ENCODE measurements at places on chromosomes 7 and 10.

DNA sequence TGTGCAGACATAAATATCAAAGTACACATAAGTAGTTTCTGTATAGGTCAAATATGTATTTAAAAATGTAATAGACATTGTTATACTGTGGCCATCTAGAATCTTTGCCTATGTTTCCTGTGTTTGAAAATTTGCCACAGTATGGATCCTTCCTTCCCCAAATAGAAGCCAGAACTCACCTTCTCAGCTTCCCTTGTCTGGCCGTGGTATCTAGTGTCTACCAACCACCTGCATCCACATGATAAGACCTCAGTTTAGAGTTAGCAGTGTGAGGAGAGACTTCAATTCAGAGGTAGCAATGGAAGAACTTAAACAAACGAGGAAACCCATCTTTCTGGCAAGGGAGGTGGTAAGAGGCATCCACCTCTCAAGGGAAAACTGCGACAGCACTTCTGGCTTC, 4.9 kb downstream of the TRDMT1 start:
- DNase-seq, result no peak

- no peak for DNase-seq
These were observed 11.2 kb downstream of the LAMB4 start for GRCh38 chr7:108118959-108119358.

- DNase-seq, result no peak
These were observed 192.6 kb upstream of the CCDC6 start for GRCh38 chr10:60098677-60099601.

GRCh38 chr7:17070231-17070708, 188.5 kb upstream of the AGR3 start:
- no peak for DNase-seq

- no peak for DNase-seq
These were observed 59.9 kb upstream of the EFCAB10 start for GRCh38 chr7:105640956-105641810.

- no peak for DNase-seq
These were observed 41.1 kb downstream of the GPRIN2 start for GRCh38 chr10:46515366-46515765.

GRCh38 chr10:2950546-2950945, 116.8 kb upstream of the PFKP start:
- no peak for DNase-seq

- no peak for DNase-seq
These were observed 201.9 kb downstream of the DNAJC1 start for GRCh38 chr10:21801609-21802008.

DNA sequence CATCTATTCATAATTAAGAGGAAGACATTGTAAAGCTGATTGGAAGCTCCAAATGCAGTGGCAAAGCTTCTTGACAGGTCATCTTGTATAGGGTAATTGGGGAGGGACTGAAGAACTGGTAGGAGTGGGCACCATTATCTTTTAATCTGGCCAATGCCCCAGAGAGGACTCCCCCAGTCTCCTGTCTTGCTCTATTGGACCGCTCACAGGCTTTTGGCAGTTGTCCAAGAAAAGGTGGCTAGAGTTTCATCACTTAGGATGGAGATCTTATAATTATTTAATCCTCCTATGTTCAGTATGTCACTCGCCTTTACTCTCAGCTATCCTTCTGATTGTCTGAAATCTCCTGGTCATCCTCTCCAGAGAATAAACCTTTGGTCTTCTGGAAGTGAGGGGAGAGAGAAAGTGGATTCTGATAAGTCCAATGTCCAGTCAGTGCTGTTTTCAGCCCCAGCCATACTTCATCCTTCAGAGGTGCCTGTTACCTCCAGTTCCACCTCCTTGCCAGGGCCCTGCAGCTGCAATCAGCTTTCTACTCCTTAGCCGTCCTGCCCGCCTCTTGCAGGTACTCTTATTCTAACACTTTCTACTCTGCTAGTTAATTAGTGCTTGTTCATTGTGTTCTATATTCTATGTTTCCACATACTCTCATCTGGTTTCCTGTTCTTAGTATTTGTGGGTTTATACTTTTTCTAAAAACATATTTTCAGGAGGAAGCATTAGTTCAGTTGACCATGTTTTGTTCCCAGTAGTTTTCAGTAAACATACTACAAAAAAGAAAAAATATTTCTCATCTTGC, 241.6 kb downstream of the NSUN6 start:
- no peak for DNase-seq

DNA sequence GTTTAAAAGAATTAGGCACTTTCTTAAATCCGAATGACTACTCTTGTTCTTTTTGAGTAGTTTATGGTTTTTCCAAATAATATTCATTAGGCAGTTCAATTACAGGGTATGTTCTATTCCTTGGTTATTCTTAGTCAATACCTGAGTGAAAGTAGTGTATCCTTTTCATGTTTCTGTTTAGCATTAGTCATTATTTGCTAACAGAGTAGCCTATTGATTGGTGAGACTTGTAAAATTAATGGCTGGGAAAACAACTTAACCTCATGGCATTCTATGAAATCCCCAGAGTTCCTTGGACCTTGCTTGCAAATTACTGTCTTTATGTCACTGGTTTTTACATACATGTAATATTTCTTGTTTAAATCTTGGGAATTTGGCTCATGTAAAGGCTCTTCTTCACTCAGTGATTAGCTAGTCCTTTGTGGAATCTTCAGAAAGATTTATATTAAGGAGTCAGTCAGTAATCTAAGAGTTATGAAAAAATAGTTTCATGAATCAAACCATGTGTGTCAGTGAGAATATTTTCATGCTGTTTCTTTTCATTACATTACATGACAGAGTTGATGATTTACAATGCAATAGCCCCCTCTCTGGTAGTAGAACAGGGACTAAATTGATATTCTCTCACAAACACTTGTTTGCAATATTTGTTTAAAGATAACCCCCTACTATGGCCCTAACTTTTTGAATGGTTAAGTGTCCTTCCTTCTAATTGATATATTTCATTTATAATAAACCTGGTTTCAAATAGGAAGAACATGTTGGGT, 81.5 kb upstream of the LRRTM3 start:
- no peak for DNase-seq

- DNase-seq, result no peak
These were observed 56.5 kb upstream of the EFCAB10 start for GRCh38 chr7:105637755-105638154.

- no peak for DNase-seq
These were observed 1.7 kb upstream of the ZNF853 start for GRCh38 chr7:6613706-6614105.

- no peak for DNase-seq
These were observed 103.3 kb upstream of the ARMC3 start for GRCh38 chr10:22824520-22824919.

- DNase-seq, result no peak
These were observed 18.9 kb upstream of the MYL7 start for GRCh38 chr7:44159824-44160630.

- DNase-seq, result no peak
These were observed 42.8 kb upstream of the RABGEF1 start for GRCh38 chr7:66697449-66698438.

GRCh38 chr10:71868192-71868697, 17.2 kb upstream of the PSAP start:
- DNase-seq, result no peak

DNA sequence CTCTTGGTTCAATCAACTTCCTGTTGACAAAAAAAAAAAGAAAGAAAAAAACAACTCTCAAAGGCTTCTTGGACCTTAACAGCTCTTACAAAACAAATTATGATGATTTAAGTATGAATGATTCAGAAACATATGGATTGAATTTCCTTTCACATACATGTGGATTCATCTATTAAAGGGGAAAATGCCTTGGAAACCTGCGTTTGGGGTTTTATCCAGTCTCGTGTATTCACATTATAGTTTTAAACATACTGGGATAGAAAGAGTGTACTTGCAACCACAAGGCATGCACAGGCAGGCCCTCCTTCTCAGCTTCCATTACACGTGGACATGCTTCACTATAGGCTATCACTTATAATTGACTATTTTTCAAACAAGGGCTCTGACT, 286.7 kb downstream of the INHBA start:
- no peak for DNase-seq

- DNase-seq, result no peak
These were observed 3.7 kb upstream of the NANOS1 start for GRCh38 chr10:119025776-119026175.

- no peak for DNase-seq
These were observed 2.7 kb upstream of the UNCX start for GRCh38 chr7:1229956-1230355.

GRCh38 chr10:53029449-53029848, 256.9 kb upstream of the MBL2 start:
- no peak for DNase-seq

- no peak for DNase-seq
These were observed 286.4 kb upstream of the HGF start for GRCh38 chr7:82056282-82056681.

DNA sequence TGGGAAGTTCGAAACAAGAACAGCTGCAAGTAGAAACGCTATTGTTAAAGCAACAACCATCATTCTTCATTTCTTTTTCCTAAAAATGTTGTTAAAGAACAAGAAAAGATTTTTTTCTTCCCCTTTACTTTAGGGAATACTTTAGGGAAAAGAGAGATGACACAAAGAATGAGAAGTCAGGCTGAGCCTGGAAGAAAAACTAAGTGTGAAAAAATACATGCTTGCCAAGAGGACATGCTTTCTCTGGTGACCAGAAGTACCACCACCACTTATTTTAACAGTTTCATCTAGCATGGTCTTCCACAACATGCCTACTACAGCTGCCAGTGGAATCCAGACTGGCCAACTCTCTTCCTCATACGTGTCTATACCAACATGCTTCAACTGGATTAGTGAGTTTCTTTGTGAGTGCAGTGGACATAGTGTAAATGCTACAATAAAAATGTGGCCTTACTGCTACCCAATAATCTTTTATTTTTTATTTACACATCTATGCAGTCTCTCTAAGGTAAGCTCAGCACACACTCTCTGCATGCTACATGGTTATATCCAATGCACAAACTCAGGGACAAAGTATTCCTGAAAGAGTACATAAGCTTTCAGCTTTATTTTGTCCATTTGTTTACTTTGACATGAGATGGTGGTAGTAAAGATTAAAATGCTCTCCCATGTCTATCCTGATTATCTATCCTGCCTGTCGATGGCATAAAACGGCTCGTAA, 196.2 kb downstream of the TAX1BP1 start:
- DNase-seq, result no peak

DNA sequence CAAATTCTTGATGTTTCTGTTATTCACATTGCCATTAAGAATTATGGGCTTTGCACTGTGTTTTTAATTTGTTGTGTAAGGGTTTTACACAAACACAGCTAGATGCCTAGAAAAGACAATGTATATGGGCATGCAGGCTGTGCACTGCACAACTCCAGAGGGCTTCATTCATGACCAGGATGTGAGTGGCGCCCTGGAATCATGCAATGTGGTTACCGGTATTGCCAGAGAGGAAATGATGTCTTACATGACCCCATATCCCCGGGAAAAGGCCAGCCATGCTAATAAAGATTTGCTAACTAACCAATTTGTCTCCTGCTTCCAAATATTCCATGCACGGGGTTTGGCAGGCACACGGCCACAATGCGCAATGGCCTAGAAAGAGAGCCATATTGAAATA, 16.9 kb downstream of the KCNMA1 start:
- DNase-seq, result no peak

- no peak for DNase-seq
These were observed 411.4 kb downstream of the PAXIP1 start for GRCh38 chr7:154591544-154591943.

DNA sequence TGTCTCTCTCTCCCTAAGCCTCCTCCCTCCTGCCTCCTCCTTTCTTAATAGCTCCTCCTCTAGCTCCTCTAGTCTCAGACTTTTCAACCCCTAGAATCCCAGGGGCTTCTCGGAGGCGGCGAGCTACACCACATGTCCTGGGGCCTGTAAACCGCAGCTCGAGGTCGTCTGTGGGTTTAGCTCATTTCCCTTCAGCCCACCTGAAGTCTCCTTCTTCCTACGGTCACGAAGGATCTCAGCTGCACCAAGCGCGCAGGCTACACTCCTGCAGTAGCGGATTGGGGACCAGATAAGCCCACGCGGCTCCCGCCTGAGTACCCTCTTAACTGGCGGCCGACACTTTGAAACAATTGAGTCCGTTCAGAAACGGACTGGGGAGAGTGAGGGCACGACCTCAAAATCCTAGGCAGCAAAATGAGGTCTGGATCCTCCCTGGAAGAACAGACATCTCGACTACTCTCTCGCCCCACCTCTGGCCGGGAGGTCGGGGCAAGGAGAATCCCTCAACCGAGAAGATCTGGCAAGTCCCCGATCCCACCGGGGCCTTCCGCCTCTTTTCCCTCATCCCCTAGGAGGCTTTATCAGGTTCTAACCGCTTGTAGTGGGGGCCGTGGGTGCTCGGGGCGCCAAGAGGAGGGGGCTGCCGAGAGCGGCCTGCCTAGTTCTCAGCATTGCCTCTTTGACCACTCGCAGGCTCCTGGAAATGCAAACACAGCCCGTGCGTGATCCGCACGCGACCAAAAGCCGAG, 1.3 kb upstream of the SORCS3 start:
- DNase-seq, result no peak

DNA sequence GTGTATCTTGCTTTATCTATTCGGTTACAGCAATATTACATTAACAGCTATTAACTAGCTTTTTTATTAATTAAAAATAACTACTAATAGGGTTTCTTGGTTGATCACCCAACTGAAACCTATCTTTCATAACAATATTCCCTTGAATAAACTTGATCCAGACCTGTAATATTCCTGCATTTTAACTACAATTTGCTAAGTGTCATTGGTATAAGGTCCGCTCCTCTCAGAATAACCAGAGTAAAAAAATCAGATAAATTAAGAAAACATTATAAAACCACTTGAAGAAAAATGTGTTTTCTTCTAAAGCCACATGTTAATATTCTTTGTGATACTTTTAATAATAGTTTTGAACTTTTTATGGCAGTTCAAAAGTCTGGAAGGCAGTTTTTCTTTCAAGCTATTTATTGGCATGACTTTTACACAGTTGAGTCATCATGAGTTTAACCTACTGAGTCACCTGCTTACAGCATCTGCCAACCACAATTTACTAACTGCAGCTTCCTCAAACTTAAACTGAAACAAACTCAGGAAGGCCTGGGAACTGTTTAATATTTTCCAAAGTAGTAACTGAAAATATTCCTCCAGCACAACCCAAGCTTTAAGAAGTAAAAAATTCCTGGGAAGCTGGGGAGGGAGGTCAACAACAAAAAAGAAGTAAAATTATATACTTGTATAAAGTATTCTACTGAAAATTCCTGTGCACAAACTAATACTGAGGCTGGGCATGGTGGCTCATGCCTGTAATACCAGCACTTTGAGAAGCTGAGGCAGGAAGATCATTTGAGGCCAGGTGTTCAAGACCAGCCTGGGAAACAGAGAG, 103.2 kb downstream of the NRBF2 start:
- no peak for DNase-seq

Data from activated naive CD4-positive, alpha-beta T cell treated with anti-CD3 and anti-CD28 coated beads, Interleukin-2, amount 50 U/mL, for 16 hours (primary cell).